ENCODE measurements at places on chromosomes 11 and 22.

DNA sequence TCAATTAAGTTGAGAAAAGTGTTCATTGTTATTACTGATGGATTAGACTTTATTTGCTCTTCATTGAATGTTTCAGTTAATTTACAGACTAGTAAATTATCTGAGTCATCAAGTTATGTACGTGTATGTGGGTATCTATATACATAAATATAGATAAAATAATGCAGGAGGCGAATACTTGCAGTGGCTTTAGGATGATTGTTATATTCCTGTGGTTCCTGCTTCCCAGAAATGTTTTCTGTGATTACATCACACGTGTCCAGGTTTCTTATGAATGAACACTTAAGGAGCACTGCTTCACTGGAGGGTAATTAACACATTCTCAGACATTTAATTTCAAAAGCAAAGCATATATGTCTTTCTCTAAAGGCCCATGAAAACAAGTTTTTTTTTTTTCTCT lies 28.4 kb downstream of the YAP1 start:
- no peak for DNase-seq

DNA sequence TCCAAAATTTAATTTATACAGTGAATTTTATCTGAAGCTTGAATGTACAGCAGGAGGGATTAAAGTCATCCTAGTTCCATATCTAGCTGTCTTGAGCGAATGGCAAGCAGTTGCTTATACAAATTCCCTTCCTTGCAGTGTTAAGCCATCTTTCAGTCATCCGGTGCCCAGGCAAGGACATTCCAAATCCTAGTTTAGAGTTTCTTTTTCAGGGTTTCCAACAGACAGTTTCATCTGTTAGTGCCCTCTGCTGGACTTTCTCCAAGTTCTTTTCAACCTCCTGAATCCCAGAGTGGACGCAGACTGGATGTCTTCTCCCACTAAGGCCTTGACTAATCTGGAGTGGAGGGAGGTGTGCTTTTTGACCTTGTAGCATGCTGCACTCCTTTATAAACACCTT lies 45.4 kb downstream of the GRAMD1B start:
- no peak for DNase-seq

GRCh38 chr11:49208006-49208721 lies at the start of gene FOLH1:
FOLH1 (minus strand) TSS chr11:49208602; CDS start chr11:49208409, 193 bp downstream.
- DNase-seq, result no peak

GRCh38 chr22:21033895-21034294 lies 1.5 kb upstream of the SLC7A4 start:
- DNase-seq, result no peak

DNA sequence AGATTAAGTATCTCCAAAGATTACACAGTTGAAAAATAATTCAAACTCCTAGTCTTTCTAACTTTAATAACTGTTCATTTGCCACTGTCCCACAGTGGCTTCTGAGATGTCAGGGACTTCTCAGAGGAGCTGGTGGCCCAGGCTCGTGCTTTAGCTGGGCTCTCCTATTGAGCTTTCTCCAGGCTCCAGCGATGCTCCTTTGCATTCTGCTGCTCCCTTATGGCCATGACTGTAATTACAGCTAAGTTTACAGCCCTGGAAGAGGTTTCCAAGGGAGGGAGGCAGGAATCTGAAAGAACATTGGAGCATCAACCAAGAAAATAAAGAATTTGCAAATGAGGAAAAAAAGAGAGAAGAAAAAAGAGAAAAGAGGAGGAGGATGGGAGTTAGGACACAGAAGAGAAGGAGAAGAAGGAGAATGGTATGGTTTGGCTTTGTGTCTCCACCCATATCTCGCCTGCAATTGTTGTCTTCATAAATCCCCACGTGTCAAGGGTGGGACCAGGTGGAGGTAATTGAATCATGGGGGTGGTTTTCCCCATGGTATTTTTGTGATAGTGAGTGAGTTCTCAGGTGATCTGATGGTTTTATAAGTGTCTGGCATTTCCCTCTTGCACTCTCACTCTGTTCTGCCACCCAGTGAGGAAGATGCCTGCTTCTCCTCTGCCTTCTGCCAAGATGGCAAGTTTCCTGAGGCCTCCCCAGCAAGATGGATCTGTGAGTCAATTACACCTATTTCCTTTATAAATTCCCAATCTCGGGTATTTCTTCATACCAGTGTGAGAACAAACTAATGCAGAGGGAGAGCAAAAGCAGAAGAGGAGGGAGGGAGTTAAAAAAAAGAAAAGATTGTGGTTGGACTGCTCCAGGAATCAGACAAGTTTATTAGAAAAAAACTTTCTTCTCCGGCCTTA lies 857.0 kb downstream of the KCNA4 start:
- DNase-seq, result peak; percentile 64

DNA sequence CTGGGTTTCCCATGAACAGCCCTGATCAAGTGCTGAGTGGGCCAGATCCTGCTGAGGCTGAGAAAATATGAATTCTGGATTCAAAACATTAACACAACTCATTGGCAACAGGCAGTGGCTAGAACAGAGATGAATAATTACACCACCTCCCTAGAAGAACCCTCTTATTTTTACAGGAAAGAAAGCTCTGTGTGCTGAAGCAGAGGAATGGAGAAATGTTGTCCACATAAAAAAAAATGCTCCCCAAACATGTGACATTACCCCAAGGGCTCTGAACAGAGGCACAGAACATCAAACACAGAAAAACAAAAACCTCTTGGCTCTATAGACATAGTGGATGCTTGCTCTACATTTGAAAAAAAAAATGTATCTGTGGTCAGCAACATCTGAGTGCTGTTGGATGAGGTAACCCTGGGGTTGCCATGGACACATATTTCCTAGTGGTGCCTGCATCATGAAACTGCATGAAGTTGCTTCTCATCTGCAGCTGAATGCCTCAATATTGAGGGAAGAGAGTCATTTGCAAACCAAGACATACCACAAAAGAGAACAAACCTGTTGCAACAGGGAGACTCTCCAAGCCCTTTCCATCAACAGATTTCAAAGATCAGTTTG lies 98.8 kb downstream of the SNX19 start:
- peak; percentile 71 for DNase-seq

DNA sequence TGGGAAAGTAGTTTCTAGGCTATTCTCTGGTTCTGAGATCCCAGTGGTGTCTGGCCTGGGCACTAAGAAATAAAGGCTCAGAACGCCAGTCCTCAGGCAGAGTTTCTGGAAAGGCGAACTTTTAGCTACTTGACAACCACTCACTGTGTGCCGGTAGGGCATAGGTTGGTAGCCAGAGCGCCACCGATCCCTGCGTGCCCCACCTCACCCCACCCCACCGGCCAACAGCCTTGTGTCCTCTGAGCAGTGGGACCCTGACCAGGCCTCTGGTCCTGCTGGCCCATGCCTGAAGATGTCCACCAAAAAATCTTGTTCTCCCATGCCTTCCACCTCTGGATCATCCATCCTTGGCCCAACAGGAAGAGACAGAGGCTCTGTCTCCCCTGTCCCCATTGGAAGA lies 118.0 kb downstream of the FEZ1 start:
- no peak for DNase-seq

DNA sequence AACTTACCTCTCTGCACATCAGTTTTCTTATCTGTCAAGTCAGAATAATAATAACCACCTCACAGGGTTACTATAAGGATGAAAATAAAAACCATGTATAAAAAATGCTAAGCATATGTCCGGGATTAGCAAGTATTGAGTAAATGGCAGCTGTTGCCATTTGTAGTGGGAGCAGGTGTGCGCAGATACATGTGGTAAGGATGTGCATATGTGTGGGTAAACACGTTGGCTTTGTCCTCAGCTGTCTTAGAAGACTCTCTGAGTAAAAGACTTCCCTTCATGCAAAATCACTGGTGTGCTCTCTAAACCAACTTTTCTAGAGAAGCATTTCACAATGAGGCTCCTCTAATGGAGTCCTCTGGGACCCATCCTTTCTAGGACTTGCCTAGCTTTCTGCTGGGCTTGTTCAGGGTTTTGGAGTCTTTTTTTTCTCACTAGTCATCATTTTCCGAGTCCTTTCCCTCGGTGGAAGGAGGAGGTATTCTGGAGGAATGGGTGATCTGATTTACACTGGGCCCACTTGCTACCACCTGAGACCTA lies 62.4 kb downstream of the NELL1 start:
- no peak for DNase-seq

DNA sequence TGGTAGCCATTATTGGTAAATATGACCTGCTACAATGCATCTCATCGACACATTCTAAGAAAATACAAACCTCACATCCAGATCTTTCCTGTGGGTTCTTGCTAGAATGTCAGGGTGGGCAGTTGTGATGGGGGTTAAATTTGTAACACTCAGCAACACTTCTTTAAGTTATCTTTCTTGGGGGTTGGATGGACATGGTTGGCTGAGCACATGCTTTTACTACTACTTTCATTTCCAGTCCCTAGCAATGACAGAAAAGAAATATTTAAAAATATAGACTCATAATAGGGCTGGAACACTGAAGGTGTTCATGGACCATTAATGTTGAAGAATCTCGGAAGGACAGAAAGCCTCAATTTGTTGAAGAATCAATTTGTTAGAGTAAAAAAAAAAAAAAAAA lies 57.6 kb downstream of the APOL3 start:
- no peak for DNase-seq

DNA sequence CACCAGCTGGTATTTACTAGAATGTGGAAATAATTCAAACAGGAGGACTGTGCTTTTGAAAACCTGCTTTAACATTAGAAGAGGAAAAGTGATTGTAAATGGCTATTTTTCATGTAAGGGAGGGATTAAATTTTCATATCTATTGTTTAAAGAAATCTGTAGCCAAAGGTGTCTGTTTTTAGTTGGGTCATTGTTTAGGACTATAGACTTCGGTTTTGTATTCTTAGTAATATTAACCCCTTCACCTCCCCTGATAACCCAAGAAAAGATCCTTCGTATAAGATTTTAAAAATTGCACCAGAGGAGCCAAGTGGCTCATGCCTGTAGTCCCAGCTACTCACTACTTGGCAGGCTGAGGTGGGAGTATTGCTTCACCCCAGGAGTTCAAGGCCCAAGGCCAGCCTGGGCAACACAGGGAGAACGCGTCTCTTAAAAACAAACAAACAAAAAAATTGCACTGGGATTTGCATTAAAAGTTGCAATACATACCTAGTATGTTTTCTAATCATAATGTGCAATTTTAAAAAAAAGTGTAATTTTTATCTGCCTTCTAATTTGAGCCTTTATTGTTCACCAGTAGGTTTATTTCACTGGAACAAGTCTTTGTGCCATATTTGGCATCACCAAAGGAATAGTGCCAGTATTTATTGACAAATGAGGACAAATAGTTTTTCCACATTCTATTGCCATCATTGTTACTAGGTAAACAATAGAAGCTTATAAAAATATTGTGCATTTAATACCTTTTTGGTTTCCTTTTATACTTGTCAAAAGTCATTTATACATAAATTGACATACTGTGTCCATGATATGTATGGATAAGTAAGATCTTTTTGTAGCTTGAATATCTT lies 34.3 kb downstream of the MTMR3 start:
- DNase-seq, result peak; percentile 8

DNA sequence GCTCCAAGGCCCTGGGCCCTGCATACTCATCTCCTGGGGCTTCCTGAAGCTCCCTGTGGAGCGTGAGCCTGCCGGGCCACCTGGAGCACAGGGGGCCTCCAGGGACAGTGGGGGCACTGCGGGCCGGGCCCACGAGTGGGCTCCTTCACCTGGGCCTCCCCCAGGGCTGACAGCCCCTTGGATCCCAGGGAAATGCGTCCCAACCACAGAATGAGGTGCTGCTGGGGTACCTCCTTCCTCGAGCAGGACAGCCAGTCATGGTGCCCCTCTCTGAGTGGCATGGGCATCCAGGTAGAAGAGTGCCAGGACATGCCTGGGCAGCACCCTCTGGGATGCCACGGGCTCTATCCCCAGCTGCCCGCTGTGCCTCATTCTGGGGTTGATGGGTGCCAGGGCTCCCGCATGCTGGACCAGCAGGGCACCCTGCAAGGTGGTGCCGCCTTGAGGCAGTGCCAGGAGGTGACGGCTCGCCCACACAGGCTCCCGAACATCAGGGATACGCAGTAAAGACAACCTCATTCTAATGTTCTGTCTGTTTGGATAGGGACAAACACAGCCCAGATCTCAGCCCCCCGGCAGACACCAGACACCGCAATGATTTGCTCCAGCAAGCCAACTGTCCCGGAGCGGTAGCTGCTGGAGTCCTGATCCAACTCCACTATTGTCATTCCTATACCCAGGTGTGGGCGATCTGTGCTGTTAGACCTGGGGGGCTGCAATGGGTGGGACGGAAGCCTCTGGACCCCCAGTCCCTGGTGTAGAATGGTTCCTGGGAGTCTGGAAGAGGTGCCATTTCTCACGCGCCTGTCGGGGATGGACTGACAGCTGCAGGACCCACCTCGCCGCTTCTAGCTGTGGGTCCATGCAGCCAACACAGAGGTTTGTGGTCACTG lies 25.8 kb downstream of the KRTAP5-5 start:
- DNase-seq, result no peak

- peak; percentile 55 for DNase-seq
These were observed 22.6 kb upstream of the RCN1 start for GRCh38 chr11:32068134-32068870.

DNA sequence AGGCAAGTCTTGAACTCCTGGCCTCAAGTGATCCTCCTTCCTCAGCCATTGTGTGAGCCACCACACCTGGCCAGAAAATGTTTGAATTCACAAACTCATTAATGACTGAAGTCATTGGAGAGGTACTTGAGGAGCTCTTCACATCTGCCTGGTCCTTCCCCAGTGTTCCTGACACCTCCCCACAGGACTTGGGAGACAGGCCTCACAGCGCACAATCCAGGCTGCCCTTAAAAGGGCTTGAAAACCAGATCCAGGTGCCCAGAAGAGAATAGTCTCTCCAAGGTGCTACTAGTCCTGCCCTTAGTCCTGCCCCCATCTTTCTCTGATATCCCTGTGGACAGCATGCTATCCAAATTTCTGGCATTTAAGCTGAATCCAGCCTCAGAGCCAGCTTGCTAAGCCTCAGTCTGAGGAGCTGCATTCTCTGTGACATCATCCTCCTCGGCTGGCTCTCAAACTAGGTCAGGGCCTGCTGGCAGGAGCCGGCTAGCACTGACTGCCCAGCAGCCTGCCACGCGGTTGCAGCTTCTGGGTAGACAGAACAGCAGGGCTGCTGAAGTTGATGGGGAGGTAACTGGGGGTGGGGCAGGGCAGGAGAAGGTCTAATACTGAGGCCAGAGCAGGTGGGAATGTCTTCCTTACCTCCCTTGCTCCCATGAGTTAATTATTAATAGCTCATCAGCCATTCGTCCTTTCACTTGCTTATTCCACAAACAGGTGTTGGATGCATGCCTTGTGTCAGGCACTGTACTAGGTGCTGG lies 35.3 kb upstream of the NECTIN1 start:
- DNase-seq, result peak; percentile 67

DNA sequence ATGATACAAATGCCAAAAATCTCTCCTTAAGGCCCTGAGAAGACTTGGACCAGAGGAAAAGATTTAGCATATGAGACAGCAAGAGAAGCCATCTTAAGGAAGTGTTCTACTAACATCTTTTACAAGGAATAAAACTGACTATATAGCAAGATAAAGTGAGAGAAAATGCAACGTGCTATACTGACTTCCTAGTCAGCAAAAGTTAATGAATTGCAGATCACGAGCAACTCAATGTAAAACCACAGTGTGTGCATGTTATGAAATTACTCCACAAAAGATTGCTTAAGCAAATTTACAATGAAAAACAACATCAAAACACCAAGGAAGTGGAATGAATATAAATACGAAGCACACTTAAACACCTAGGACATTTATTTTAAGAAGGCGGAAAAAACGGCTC lies 187.5 kb downstream of the CADM1 start:
- no peak for DNase-seq

All from stromal cell of bone marrow (primary cell).